ENCODE measurements at places on chromosomes 3 and 15.

- DNase-seq = peak; percentile 46
These were observed 121.7 kb upstream of the TPM1 start for GRCh38 chr15:62920682-62921502.

- DNase-seq = no peak
These were observed 1041.4 kb downstream of the NTRK3 start for GRCh38 chr15:87215100-87215499.

- no peak for DNase-seq
These were observed 41.9 kb upstream of the KCNMB2 start for GRCh38 chr3:178494386-178494785.

GRCh38 chr3:72746430-72747411, 101.5 kb downstream of the SHQ1 start:
- no peak for DNase-seq

GRCh38 chr3:181610083-181610972, 101.4 kb upstream of the SOX2 start:
- DNase-seq = no peak

DNA sequence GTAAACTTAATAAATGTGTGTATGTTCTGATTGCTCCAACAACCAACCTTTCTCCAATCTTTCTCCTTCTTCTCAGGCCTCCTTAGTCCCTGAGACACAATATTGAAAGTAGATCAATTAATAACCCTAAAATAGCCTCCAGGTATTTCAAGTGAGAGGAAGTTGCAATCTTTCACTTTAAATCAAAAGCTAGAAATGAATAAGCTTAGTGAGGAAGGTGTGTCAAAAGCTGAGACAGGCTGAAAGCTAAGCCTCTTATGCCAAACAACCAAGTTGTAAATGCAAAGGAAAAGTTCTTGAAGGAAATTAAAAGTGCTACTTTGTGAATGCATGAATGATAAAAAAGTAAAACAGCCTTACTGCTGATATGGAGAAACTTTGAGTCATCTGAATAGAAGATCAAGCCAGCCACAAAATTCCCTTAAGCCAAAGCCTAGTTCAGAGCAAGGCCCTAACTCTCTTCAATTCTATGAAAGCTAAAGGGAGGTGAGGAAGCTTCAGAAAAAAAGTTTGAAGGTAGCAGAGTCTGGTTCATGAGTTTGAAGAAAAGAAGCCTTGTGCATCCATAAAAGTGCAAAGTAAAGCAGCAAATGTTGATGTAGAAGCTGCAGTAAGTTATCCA, 38.6 kb downstream of the CCDC80 start:
- DNase-seq = no peak

- peak; percentile 58 for DNase-seq
These were observed 64.9 kb upstream of the POLG start for GRCh38 chr15:89399238-89400115.

DNA sequence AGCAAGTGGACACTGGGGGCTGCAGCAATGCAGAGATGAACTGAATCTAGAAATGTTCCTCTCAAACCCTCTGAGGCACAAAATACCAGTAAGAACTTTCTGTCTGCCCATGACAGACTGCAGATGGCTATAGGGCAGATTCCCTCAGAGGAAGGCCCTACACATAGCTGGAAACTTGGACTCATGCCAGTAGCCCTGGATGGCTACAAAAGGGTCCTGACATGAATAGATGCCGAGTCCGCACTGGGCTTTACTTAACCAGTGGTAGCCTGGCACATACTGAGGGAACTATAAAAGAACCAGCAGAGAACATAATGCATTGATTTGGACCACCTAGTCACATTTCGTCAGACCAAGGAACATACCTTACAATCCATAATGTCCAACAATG, 66.7 kb downstream of the C3orf80 start:
- DNase-seq = no peak

GRCh38 chr3:55427739-55428138, 59.4 kb downstream of the WNT5A start:
- DNase-seq = no peak

DNA sequence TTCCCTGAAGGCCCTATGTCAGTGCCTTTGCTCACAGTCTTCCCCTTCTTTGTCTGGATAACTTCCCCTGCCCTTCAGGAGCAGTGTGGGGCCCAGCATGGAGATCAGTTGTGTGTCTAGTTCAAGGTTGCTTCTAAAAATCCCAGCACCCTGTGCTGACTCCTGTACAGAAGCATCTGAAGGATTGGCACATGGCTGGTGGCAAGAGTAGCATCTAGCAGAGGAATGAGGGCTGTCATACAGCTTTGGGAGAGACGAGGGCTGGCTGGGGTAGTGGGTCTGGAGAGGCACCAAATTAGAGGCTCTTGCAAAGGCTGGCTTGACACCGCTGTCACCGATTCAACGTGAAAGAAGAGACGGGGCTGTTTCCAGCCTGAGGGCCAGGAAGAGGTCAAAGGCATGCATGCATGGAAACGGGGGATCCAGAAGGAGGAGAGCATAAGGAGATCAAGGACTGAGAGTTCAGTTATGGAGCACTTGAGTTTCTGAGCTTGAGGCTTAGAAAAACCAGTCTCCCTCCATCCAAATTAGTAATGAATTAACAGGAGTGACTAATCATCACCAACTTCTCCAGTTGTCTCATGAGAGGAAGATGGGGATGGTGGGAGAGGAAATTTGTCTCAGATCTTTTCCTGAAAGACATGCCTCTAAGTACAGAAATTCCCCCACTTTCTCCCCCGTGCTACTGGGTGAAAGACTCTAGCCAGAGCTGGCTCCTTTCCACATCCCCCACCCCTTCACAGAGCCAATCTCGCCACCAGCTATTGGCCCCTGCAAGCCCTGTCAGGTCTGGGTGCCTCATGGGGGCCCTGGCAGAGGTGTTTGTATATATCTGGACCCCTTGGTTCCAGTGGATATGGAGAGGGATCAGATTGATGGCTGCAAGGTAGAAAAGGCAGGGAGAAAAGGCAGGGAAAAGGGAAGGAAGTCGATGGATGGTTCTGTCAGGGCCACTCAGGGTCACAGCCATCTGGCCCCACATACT, 45.9 kb downstream of the SLCO2A1 start:
- no peak for DNase-seq

DNA sequence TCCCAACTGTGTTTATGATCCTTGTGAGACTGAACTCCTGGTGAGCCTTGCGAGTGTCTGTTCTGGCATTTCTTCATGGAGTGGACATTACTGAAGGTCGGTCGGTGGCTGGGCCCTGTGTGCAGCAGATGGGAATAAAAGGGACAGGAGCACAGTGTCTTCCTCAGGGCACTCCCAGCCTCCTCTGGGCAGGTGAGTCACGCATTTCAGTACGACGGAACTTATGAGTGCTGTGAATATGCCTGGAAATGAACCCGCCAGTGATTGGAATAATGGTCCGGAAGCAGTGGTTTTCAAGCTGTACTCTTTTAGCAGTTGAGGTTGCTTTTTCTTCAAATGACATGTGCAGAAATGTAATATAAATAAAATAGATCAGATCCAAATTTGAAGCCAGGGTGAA, 55.1 kb downstream of the LARS2 start:
- DNase-seq = no peak

DNA sequence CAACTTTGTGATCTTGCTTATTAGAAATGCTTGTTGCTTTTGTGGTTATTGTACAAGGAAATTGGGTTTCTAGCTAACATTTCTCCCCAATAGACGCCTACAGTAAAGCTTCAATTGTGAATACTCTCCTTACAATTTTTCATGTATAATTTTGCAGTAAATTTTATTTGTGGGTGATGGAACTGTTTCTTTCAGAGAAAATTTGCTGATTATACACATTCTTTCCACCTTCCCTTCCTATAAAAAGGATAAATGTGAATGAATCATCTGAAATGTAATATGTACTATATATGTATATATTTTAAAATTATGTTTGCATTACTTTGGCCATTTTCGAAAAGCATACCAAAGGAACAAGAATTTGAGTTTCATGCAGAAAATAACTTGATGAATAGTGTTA, 162.7 kb upstream of the CRBN start:
- no peak for DNase-seq

- peak; percentile 83 for DNase-seq
These were observed 21.3 kb downstream of the KIF9 start for GRCh38 chr3:47261301-47261700.

DNA sequence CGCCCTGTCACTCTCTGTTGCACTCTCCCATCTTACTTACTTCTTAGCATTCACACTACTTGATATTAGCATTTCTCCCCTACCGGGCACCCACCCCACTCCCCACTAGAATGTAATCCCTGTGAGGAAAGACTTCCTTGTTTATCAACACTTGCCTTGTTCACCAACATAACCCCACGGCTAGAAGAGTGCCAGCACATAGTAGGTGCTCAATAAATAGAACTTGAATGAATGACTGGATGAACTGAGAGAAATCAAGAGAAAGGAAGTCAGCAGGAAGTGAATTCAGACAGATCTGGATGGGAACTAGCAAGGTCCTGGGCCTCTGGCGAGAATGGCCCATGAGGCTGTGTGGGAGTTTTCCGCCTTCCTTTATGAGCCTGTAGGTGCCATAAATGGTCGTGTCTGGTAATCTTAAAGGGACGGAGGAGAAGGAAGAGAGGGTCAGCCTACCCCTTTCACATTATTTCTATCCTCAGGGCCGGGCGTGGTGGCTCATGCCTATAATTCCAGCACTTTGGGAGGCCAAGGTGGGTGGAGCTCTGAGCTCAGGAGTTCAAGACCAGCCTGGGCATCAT, 42.4 kb upstream of the HERC1 start:
- no peak for DNase-seq

GRCh38 chr3:156038869-156039268, 81.5 kb upstream of the KCNAB1 start:
- no peak for DNase-seq

- DNase-seq = no peak
These were observed 55.9 kb upstream of the LARS2 start for GRCh38 chr3:45332493-45332892.

DNA sequence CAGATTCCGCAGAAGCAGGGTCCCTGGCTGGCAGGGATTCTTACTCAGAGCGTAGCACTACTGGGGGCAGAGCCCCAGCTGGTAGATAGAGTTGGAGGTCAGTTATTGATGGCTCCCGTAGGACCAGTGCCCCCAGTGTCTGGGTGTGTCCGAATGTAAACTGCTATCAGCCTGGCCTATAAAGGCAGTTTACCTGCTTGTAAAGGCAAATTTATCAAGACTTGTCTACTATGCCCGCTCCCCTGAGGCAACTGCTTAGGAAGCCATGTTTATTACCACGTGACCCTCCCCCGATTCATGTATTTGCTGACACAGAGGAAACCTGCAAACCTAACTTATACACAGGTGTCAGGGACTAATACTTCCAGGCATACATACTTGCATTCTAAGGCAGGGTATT, 607 bp upstream of the PPP1R14D start:
- no peak for DNase-seq

DNA sequence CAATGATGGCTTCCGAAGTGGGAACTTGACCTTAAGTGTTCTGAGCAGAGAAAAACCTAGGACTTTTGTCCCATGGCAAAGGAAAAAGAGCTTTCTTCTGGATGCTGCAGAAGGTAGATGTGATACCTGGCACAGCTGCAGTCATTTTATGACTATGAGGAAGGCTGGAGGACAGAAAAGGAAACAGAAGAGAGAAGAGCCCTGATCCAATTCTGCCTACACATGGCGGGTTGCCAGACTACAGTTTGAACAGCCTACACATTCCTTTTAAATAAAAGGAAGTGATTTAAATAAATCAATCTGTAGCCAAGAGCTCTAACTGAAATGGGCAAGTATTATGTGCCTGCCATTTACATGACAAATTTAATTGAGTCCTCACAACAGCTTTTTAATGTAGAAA, 43.6 kb upstream of the CHRNB4 start:
- no peak for DNase-seq

- no peak for DNase-seq
These were observed 344.0 kb upstream of the RARB start for GRCh38 chr3:25084016-25084415.

GRCh38 chr15:100168787-100169186, 173.0 kb downstream of the ADAMTS17 start:
- DNase-seq = no peak

- no peak for DNase-seq
These were observed 604.1 kb downstream of the EDEM1 start for GRCh38 chr3:5791558-5791957.

DNA sequence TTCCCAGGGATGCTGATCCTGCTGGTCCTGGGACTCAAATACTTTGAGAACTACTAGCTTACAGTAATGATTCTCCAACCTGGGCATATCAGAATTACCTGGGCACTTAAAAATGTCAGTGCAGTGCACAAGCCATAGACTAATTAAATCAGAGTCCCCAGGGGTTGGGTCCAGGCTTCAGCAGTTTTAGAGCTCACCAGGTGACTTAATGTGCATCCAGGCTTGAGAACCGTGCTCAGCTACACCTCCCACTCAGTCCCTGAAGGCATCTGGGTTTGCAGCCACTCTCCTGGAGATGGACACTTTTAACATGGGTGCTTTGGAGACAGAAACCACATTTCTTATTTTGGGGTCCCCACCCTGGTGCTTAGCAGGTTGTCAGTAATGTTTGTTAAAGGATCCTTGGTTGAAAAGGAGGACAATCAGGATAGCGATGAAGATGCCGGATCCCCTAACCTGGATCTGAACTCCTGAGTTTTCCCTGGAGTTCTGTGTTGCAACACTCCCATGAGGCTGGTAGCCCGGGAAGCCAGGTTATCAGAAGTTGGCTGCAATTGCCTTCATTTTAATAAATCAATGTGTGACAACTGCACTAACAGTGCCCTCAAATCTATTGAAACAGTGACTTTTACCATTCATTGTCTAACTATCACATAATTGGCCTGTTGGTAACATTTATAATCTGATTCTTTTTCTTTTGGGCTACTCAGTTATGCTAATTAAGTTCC, 48.1 kb downstream of the BFSP2 start:
- no peak for DNase-seq

DNA sequence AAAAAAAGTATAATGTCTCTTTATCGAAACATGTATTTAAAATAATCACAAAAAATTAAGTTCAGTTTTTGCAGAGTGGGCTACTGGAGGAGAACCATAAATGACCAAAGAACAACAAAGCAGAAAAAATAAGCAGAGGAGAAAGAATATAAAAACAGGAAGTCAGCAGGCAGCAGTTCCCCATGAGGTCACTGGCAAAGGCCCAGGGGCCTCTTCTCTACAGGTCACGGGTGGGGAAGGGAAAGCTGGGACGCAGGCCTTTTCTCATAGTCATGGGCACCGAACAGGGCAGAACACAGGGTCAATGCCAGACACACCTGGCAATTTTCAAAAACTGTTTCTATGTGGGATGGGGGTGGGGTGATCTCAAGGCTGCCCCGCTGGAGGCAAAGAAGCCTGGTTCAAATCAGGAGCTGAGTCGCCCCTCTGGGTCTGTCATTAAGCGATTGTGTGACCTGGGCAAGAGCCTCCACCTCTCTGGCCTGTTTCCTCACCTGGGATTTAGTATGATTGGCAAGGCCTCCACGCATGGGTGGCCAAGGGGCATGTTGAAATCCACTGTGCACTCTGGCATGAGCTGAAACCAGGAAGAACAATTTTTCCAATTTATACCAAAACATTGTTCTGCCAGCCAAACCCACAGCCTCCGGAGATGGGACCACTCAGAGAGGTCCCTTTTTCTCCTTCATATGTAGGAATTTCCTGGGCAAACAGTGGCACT, 43.8 kb upstream of the UACA start:
- peak; percentile 17 for DNase-seq
